ENCODE measurements at places on chromosomes 13 and 19.

- peaks cover 45% of the 10 kb centered on the region for H3K4me1 ChIP-seq
- peaks cover 32% of the 10 kb centered on the region for H3K27me3 ChIP-seq
- peak overlapping the region; percentile 87 for H3K4me3 ChIP-seq
- H3K36me3 ChIP-seq = peaks cover 8% of the 10 kb centered on the region
- H3K27ac ChIP-seq = peak overlapping the region; percentile 64
- DNase-seq = no peak
Observed at GRCh38 chr19:48397263-48398101, 4.0 kb downstream of the GRIN2D start.

DNA sequence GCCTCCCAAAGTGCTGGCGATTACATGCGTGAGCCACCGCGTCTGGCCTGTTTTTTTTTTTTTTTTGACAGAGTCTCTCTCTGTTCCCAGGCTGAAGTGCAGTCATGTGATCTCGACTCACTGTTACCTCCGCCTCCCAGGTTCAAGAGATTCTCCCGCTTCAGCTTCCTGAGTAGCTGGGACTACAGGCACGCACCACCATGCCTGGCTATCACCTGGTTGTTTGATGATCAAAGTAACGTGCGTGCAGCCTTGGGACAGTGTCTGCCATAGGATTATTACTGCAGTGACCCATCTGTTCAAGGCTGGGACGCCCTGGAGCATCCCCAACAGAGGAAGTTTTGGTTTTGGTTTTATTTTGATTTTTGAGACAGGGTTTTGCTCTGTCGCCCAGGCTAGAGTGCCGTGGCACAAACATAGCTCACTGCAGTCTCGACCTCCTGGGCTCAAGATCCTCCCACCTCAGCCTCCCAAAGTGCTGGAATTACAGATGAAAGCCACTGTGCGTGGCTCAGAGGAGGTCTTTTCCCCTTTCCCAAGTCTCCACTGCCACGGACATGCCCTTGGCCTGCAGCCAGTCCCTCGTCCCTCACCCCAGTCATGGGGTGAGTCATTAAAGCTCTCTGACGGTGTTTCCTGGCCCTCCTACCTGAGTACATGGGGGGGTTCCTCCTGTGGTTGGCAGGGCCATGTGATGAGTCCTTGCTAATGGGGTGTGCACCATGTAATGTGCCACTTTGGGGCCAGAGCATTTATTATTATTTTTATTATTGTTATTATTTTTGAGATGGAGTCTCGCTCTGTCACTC, 65.6 kb downstream of the IER2 start:
- peak overlapping the region; percentile 83 for H3K27ac ChIP-seq
- peak overlapping the region; percentile 86 for H3K4me3 ChIP-seq
- H3K4me1 ChIP-seq = peaks cover 25% of the 10 kb centered on the region
- no peaks in the 10 kb centered on the region for H3K27me3 ChIP-seq
- no peak for DNase-seq
- H3K36me3 ChIP-seq = no peaks in the 10 kb centered on the region

DNA sequence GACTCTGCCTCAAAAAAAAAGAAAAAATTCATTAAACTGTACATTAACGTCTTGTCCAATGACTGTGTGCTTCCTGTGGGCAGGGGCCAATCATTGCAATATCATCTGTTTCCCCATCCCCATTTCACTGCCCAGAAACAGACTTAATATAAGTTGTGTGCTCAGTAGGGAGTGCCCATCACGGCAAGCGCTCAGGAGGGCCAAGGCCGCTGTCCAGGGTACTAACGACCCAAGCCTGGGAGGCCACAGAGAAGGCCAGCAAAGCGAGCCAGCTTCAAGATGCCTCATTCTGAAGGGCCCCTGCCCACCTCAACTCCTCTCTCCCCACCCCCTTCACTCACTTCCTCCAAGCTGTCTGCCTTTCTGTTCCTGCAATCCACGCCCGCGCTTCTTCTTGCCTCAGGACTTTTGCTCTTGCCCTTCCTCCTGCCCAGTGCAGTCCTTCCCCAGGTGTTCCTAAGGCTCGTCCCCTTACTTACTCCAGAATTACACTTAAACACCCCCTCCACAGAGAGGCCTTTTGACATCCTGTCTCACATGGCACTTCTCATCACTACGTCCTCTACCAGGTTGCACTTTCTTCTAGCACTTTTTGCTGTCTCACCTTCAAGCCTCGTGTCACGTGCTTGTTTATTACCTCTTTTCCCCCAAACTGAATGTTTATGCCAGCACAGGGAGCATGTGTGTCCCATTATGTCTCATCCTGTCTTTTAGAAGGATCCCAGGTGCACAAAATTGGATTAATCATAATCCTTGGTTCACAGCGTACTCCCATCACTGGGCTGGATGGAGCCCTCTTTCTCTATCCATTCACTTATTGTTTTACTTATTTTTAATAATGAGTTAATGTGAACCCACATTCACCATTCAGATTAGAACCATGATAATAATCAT, 11.3 kb upstream of the POU2F2 start:
- H3K27ac ChIP-seq = peak overlapping the region; percentile 0
- H3K36me3 ChIP-seq = peaks cover 27% of the 10 kb centered on the region
- no peak for DNase-seq
- H3K27me3 ChIP-seq = no peaks in the 10 kb centered on the region
- H3K4me3 ChIP-seq = no peak overlapping the region
- peaks cover 22% of the 10 kb centered on the region for H3K4me1 ChIP-seq

- H3K4me1 ChIP-seq = no peaks in the 10 kb centered on the region
- H3K36me3 ChIP-seq = no peaks in the 10 kb centered on the region
- H3K4me3 ChIP-seq = no peak overlapping the region
- H3K27me3 ChIP-seq = no peaks in the 10 kb centered on the region
- DNase-seq = no peak
Observed at GRCh38 chr13:70088926-70089325, 18.7 kb upstream of the ATXN8OS start.

DNA sequence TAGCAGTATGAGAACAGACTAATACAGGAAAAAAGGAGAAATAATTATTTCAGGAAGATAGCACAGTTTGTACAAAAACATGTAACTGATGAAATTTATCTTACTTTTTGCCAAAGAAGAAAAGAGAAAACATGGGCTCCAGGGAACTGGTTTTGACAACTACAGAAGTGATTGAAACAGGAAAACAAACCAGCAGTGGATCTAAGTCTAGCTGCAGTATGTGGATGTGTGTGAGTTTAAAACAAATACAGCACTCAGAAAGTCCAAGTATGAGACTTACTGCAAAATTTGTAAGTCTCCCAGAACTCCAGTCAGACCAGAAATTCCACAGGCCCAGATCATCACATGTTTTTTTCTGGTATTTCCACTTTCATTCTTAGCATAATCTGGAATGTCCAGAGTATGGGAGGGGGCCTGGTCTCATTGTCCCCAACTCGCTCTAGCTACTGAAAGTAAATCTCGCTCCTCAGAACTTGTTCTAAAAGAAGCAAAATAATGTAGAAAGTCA, 259.5 kb downstream of the NHLRC3 start:
- H3K4me3 ChIP-seq = no peak overlapping the region
- DNase-seq = no peak
- peaks cover 3% of the 10 kb centered on the region for H3K36me3 ChIP-seq
- H3K4me1 ChIP-seq = no peaks in the 10 kb centered on the region
- H3K27me3 ChIP-seq = no peaks in the 10 kb centered on the region

- H3K4me3 ChIP-seq = no peak overlapping the region
- no peak overlapping the region for H3K27ac ChIP-seq
Observed at GRCh38 chr13:64962404-64962803, 2267.7 kb downstream of the PCDH9 start.

- peaks cover 58% of the 10 kb centered on the region for H3K4me1 ChIP-seq
- DNase-seq = no peak
- H3K27ac ChIP-seq = peak overlapping the region; percentile 94
- no peaks in the 10 kb centered on the region for H3K36me3 ChIP-seq
Observed at GRCh38 chr13:40652588-40652940, 13.9 kb downstream of the FOXO1 start.

Measured in memory B cell (primary cell).